ENCODE measurements at places on chromosomes 1 and 21.

GRCh38 chr1:171397851-171398469, 84.0 kb downstream of the FMO4 start:
- DNase-seq: no peak

- DNase-seq: no peak
Observed at GRCh38 chr1:87100271-87100670, 185.8 kb downstream of the HS2ST1 start.

GRCh38 chr1:217590598-217590997, 40.3 kb downstream of the GPATCH2 start:
- no peak for DNase-seq

GRCh38 chr1:2019172-2019543, at the start of gene GABRD:
Gene GABRD (plus strand): TSS chr1:2019345. CDS start chr1:2019424, 79 bp downstream.
- DNase-seq: no peak

GRCh38 chr1:98763488-98764150, 102.1 kb downstream of the SNX7 start:
- DNase-seq: no peak

DNA sequence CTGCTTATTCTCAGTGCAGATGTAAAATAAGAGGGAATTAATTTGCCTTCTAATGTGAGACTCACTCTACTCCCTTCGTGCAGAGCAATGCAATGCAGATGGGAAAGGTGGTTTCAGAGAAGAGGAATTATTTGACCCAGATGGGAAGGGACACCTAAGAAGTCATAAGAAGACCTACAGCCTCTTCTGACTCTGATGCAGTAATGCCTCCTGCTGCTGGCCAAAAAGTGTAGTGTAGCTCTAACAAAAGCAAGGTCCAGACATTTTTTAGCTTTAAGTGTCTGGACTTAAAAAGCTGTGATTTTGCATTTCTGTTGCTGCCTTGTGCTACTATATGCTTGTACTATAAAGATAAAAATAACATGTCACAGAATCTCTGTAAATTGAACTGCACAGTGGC, 501.4 kb downstream of the TTLL7 start:
- DNase-seq: no peak

GRCh38 chr1:6245869-6246496, 2.0 kb downstream of the HES3 start:
- DNase-seq: no peak

GRCh38 chr1:109794319-109795132, 30.8 kb upstream of the EPS8L3 start:
- no peak for DNase-seq

DNA sequence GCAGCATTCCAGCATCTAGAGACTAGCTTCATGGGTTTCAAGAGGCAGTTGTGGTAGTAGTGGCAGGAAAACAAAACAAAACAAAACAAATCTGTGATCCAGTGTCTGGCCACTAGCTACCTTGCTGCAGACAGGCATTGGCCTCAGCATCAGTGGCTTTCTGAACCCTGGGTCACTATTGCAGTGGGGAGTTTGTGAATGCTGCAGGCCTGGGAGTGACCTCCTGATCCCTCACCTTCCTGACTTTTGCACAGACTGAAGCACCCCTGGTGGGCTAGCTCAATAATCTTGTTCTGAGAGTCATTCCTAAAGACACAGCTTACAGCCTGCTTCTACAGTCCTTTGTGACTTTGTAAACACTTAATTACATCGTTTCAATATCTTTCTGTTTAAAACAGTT, 24.9 kb upstream of the APCS start:
- DNase-seq: no peak
